Activated T-cell treated with anti-CD3 and anti-CD28 coated beads for 24 hours (primary cell): ENCODE measurements at places on chromosomes 6 and 20.

GRCh38 chr6:6688283-6688682 is 99.8 kb downstream of the LY86 start:
- no peak for DNase-seq

DNA sequence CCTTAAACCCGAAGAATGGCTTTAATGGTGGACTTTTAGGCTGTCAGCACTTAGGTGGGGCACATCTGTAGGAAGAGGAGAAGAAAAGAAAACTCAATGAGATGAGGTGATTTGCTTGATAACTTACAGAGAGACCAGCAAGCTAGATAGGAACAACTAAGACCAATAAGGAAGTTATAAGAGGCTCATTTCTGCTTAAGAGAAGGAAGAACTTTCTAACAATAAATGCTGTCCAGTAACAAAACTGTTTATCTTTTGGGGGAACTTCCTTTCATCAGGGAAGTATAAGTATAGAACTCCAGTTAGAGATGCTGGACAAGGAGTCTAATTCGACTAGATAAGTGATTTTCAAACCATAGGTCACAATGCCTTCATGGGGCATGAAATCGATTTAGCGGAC is 107.2 kb upstream of the SIRPA start:
- DNase-seq: no peak

DNA sequence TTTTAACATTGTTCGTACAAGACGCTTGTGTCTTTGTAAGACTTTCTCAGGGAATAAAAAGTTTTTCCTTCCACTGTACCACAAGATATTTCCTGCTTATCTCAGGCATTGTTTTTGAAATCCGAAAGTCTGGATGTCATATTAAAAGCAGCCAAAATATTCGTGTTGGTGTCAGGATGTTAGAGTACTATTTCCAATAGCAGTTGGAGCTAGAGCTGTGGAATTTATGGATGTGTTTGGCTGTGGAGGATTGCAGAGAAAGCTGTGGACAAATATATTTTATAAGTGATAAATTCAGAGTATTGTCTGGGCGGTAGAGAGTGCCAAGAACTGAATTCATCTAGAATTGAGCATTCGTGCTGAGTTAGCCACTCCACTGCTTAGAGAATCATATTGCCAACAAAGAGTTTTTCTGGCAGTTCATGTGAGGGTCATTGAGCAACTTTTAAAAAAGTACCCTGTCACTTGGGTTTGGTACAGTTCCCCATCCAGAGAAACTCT is 57.7 kb downstream of the ZDHHC14 start:
- DNase-seq: no peak

DNA sequence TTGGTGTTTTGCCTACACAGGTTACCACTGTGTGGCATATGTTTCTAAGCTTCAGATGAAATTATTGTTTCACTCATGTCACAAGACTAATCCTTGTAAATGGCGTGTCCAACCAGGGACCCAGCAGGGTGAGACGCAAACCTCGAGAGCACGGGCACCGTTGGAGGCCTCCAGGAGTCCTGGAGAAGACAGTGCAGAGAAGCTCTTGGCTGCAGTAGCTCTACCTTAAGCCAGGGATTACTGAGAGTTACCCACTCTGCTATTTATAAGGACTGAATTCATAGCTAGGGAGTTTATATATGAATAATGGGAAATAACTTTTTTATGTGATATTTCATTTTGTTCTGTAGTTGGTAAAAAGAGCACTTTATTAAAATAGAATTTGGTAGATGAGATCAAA is 137.4 kb downstream of the SLC24A3 start:
- DNase-seq: no peak

GRCh38 chr6:80227545-80228105 is 121.2 kb downstream of the BCKDHB start:
- no peak for DNase-seq

- no peak for DNase-seq
Observed at GRCh38 chr6:105210932-105211531, 31.2 kb upstream of the POPDC3 start.

DNA sequence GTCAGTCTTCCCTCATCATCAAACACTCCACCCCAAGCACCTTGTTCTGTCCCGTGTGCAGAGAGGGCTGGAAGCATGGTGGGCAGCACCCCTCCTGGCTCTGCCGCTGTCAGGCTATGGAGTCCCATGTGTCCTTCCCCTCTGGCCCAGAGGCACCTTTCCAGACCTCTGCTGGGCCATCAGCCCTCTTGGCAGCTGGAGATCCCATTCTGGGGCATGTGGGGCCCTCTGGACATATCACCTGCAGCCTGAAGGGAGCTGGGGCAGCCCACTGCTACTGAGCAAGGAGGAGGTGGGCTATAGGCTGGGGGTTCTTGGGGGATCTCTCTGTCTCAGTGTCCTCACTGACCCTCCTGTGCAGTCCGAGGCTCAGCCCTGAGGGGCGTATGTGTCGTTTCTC is 42.2 kb downstream of the SUN5 start:
- DNase-seq: no peak

- DNase-seq: no peak
Observed at GRCh38 chr6:95572098-95572497, 5.2 kb upstream of the MANEA start.

DNA sequence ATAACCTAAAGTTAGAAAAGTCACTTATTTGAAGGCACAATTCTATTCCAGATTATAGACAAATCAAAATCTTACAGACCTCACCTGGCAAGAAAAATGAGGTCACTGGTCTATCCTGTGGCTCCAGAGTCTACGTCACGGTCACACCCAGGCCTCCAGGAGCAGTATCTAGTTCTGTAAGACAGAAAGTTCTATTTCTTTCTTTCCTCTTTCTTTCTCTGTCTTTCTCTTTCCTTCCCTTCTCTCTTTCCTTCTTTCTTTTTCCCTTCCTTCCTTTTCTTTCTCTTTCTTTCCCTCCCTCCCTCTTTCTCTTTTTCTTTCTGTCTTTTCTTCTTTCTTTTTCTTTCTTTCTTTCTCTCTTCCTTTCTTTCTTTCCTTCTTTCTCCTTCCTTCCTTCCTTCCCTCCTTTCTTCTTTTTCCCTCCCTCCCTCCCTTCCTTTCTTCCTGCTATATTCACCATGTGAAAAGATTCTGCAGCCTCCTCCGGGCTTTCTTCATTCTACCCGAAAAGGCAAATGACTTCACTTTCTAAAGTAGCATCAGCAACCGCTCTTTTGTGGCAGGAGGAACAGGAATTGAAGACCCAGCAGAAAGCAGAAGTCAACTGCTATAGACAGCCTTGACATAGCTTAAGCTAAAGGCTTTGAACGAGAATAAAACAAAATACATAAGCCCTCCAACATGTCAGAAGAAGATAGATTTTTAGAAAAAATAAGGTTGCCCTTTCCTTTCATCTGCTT is 83.9 kb upstream of the SIRPG start:
- DNase-seq: no peak

GRCh38 chr6:162688751-162689345 is 38.7 kb downstream of the PRKN start:
- no peak for DNase-seq
